ENCODE measurements at places on chromosomes 16 and 17.

DNA sequence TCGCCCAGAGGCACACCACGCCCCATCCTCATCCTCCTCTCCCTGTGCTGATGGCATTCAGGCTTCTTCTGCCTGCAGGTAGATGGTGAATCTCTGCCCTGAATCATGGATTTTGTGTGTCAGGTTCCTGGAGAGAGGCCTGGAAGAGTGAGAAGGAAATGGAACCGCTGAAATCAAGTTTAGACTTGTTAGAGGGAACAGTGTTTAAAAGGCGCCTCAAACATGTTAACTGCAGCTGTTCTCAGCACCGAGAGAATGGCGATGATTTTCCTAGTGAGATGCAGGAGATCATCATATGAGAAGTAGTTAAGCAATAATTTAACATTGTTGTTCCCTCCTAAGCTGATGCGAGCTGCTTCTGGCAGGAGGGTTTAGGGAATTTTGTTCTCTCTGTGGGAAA is 744.4 kb upstream of the EEF2KMT start:
- DNase-seq, result no peak

DNA sequence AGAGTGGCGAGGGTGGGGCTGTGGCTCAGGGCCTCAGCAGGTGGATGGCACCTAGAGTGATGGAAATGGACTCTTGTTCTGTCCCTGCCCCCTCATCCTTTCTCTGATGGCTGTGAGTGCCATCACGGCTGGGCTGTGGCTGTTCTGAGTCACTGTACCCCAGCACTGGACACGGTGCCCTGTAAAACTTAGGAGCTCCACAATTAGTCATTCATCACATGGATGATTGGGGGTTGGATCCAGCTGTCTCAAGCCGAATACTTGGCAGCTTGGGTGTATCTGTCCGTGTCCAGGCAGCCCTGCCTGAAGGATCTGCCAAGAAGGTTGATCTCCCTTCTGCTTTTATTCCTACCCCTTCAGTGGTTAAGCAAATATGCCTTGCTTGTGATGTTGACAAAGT is 295.5 kb upstream of the EEF2KMT start:
- no peak for DNase-seq

DNA sequence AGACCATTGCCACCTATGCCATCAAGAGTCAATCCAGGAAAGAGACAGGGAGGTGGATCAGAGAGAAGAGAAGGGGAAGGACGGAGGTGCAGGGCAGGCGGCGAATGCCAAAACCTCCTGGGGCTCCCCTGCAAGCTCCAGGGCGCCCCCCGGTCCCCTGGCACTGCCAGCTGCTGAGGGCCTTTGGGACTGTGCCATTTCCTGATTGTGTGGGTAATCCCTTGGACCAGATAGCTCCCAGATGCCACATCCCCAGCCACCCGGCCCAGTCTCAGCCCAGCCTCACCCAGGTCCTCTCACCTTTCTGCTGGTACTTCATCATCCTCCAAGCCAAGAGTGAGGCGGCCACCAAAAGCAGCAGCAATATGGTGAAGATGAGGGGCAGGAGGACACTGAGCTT is 14.7 kb downstream of the CD300LF start:
- DNase-seq, result no peak

- DNase-seq, result no peak
Measured at GRCh38 chr17:5788266-5788900, 204.1 kb upstream of the NLRP1 start.

DNA sequence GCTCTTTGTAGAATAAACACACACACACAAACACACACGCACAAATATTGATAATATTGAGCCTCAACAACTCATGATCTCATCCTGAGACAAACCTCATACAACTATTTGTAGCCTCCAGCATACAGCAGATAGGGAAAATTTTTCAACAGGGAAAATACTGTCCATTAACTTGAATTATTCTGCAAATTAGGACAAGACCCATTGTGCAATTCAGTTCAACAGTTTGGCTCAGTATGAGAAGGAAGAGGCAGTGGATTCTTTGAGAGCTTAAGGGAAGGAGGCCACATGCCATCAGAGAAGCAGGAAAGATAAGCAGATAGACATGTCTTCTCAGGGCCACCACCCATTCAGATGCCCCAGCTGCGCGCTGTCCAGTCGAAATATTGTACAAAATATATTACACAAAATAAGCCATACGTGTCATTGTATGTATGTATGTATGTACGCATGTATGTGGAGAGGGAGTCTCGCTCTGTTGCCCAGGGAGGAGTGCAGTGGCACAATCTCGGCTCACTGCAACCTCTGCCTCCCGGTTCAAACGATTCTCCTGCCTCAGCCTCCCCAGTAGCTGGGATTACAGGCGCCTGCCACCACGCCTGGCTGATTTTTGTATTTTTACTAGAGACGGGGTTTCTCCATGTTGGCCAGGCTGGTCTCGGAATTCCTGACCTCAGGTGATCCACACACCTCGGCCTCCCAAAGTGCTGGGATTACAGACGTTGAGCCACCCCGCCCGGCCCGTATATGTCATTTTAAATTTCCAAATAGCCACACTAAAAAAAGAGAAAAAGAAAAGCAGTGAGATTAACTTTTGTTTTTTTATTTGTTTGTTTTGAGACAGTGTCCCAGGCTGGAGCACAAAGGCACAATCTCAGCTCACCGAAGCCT is 1.8 kb downstream of the ZC3H7A start:
- DNase-seq, result no peak

- no peak for DNase-seq
Measured at GRCh38 chr17:79779661-79780365, 1.9 kb downstream of the CBX2 start.

GRCh38 chr17:68497885-68498319 is 14.3 kb upstream of the PRKAR1A start:
- no peak for DNase-seq
